ENCODE measurements at places on chromosomes 1 and 21.

DNA sequence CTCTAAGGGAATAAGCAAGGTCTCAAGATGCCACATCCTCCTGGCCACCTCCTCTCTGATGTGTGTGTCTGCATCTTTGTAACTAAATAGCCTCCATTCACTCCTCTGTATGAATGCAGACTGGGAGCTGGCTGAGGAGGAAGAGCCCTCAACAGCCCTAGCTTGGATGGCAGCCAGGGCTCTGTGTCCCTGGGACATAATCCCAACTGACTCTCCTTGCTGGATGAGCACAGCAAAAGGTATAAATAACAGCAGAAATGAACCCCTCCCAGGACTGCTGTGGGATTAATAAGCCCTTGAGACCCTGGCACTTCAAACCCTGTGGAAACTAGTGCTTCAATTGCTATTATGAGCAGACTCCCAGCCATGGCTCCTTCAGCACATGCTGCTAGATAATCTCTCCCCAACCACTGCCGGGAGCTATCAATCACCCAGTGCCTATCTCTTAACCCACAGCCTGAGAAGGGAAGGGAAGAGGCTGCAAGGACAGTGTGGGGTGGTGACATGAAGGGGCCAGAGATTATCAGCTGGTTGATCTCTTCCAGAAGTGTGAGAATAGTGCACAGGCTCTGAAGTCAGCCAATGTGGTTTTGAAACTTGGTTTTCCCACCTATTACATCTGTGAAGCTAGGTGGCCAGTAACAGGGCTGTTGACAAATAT, 152.2 kb downstream of the TNR start:
- DNase-seq = no peak

DNA sequence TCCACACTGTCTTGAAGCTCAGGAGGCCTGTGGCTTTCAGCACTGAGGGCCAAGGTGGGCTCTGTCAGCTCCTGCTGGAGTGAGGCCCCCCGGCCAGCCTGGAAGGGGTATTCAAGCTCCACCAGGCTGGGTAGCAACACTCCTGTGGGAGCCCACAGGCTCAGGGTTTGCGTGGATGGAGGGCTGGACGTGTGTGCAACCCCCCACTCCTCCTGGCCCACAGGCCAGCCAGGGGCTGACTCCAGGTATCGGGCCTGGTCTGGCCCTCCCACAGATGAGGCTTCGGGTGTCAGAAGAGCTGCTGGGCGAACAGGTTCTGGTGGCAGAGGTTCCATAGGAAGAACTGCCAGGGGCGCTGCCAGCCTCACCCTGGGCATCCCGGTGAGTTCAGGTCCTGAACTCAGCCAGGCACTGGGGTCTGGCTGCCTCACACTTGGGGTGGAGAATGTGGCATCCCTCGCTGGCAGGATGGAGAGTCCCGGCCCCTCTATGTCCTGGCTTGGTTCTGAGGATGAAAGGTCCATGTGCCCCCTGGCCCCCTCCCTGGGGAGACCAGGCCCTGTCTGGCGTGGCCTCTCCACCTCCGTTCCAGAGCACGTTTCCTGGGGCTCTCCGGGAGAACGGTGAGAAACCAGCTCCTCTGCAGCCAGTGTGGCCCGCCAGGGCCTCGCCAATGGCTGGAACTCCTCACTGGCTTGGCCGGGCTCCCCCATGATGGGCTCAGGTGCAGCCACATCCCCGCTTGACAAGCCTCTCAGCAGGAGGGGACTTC, 64.6 kb upstream of the TARDBP start:
- no peak for DNase-seq

DNA sequence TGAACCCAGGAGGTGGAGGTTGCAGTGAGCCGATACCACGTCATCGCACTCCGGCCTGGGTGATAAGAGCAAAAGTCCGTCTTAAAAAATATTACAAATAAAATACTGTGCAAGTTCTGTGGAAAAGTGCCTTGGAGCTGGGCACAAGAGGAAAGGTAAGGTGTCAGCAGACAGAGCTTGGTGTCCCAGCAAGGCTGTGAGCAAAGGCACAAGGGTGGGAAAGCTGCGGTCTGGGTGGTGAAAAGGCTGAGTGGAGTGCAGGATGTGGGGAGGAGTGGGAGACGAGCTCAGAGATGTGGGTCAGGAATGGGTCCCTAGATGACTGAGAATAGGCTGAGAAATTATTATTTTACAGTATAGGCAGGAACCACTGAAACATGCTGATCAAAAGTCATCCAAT, 150.6 kb downstream of the RHOU start:
- no peak for DNase-seq

GRCh38 chr1:86748622-86749373, 44.4 kb downstream of the SH3GLB1 start:
- DNase-seq = no peak

DNA sequence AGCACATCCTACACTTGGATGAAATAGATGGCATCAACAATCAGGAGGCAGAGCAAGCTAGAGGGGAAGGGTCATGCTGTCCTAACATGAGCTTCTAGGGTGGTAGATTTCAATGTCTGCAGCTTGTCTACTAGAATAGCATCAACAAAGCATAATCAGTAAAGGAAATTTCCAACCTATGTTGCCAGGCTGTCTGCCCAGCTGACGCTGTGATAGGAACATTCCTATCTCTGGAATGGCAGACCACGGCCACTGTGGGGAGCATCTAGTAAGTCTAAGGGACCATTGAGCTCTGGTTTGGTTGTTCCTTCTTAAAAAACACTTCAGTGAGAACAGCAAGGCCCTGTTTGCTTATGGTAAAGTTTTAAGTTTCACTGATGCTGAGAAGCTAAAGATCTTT, 206.8 kb downstream of the PAPPA2 start:
- no peak for DNase-seq

GRCh38 chr1:167871331-167871730, 42.6 kb downstream of the ADCY10 start:
- no peak for DNase-seq

DNA sequence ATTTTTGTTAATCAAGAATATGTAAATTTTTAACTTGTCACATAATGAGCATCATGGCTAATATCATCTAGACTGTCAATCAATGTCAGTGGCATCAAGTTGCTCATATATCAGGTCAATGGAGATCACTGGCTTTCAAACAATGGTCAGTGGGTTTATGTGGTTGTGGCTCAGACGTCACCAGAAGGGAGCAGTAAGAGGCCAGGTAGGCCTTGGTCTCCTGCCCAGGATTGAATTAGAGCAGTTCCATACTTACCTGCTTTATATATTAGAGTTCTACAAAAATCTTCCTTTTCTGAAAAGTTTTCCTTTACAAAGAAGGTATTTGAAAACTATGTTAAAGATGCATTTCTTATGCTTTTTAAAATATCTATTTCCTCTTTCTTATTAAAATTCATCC, 206.3 kb upstream of the B3GALT2 start:
- no peak for DNase-seq

DNA sequence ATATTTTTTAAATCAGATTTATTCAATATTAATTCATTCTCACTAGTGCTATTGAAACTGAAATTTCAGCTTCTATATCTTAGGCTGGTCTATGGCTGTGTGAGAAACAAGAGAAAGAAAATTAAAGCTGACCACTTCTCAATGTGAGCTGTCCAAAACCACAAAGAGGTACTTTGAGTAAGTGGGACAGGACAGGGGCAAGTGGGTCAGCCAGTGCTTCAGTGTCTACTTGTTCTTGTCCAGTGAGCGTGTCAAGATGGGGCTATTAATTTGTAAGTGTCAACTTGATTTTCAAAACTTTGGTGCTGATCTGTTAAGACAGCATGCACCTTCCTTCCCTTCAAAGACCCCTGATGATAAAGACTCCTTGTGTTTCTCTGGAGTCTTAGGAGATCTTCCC, 533.9 kb downstream of the PLPP3 start:
- no peak for DNase-seq

- no peak for DNase-seq
These were observed 94.1 kb downstream of the GALNT2 start for GRCh38 chr1:230160957-230161771.

- no peak for DNase-seq
These were observed 52.9 kb downstream of the LRRIQ3 start for GRCh38 chr1:74145086-74145485.
